Progenitor cell of endocrine pancreas (in vitro differentiated cells): ENCODE measurements at places on chromosomes 3 and 15.

DNA sequence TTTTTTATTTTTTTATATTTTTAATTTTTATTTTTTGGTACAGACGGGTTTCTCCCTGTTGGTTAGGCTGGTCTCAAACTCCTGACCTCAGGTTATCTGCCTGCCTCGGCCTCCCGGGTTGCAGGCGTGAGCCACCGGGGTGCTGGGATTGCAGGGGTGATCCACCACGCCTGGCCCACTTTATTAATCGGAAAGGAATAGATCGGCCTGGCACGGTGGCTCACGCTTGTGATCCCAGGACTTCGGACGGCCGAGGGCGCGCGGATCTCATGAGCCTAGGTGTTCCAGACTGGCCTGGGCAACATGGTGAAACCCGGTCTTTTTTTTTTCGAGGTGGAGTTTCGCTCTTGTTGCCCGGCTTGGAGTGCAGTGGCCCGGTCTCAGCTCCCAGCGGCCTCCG is 26.5 kb upstream of the TUBGCP5 start:
- no peak for DNase-seq

DNA sequence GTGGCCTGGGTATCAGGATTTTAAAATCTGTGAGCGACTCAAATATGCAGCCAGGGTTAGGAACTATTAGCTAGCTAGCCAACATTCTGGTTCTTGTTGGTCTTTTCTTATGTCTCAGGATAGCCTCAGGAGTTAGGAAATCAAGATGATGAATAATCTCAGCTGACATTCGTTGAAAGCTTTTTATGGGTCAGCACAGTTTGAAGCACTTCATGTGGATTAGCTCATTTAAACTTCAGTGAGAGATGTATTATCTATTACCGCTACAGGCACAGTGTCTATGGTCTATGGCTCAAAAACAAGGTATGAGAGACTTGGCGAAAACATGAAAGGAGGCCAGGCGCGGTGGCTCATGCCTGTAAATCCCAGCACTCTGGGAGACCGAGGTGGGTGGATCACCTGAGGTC is 187.5 kb upstream of the THRB start:
- DNase-seq: no peak

DNA sequence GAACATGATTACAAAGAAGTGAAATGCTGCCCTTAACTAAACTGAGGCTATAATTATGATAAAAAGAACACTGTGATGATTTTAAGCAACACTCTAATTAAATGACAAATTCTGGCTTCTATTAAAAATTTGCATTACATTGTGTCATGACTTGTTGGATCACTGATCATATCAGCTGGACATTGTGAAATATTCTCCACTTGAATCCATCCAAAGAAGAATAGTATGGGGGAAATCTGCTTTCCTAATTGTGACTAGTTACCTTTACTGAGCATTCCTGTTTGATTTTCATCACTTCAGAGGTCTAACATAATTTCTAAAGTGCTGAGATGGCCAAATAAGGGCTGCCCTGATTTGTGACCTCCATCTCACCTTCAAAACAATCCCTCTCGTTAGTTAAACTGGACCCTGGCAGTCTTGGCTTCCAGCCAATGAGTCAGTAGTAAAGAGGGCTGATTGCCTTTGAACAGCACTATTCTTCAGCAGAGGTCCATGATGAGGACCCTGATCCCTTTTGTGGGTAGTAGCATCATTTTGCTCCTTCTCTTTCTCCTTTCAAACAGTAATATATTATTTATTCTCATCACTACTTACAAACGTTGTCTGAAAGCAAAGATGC is 53.5 kb upstream of the LEKR1 start:
- DNase-seq: no peak

DNA sequence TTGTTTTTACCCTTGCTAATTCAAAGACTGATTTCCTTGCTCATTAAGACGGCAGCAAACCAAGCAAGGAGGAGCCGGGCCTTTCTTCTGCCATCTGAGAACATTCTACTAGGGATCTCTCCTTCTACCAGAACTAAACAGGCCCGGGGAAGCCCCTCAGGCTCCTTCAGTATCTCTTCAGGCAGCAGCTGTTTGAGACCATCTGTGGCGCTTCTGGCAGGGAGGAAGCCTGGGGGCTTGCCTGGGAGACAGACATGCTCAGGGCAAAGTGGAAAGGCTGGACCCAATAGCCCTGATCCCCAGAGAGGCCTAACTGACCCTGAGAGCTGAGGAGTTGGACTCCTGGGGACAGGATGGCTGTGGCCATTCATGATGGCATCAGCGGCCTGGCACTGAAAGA is 67.9 kb downstream of the FEM1B start:
- no peak for DNase-seq

DNA sequence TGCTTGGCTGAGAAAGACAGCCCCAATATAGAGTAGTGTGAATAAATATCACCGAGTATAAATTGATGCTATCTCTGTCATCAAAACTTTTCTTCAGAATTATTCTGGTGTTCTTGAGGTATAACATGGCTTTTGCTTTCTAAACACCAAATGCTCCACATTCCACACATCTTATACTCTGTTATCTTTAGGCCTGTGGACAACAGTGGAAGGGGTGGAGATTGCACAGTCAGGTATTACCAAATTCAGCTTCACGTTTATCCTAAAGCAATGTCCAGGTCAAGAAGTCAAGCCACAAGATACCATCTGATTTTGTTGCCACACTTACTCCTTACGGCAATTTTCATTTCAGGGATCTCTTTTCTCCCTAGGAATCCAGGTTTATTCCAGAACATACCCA is 394.8 kb downstream of the SI start:
- no peak for DNase-seq

GRCh38 chr3:78911394-78911793 is 856.4 kb downstream of the ROBO1 start:
- no peak for DNase-seq

DNA sequence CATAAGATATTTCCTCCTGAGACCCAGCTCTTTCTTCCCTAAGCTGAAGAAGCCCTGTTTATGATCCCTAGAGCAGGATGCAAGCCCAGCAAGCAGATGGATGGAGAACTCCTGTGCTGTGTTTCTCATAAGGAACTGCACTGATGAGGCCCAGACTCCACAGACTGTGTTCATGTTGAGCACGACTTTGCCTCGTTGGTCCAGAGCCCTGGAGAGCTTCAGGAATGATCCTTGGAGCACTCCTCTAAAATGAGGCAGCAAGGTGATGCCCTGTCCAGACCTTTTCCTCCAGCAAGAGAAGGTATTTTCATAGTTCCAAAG is 83.8 kb downstream of the MYLK start:
- DNase-seq: no peak

DNA sequence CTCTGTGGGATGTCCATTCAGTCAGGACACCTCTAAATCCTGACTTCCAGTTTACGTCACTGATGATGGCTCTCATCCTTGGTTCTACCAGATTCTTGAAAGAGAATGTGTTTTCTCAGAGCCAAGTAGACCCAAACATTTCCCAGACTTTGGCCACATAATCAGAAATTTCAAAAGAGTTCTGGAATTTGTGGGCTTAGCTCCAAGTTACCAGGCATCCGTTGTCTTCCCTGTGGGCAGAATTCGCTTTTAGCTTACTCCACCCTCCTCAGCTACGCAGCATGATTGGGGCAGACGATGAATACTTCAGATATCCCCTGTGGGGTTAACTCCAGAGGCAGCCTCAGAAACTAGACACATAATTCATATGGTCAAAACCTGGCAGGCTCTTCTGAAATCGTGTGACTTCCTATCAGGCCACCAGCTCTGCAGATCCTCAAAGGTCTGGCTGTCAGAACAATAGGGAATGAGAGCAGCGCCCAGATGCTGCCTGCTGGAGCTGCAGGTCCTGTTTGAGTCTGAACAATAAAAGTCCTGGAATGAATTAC is 30.6 kb downstream of the CRTC3 start:
- no peak for DNase-seq

DNA sequence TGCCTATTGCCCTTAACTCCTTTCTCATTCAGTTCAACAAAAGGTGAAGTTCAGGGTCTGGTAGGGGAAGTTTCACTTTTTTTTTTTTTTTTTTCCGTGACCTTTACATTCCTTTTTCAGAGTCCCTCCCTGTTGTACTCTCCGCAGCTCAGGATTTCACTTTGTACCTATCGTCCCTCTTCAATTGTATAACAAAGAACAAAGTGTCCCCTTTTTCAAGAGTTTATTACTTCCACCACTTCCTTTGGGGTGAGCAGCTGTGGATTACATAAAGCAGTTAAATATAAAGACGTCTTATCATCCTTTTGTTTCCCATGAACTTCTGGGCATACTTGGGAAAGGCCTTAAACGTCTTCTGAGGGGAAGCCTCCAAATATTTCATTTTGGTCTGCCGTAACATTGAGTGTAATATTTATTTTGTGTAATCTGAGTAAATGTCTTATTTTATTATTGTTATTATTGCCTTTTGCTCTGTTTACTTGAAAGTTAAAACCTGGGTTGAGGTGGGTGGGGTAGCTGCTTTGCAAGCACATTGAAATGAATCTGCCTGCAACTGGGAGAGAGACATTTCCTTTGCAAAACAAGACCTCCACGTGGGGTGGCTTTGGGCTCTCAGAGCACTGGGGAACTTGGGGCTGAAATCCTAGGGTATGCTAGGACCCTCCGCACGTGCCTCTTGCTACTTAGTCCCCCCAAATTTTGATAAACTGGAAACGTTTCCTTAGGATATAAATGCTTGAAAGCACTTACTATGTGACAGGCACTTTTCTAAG is 169.4 kb downstream of the MCTP2 start:
- DNase-seq: no peak

- DNase-seq: no peak
Observed at GRCh38 chr3:107514453-107514852, 8.3 kb upstream of the BBX start.

- no peak for DNase-seq
Observed at GRCh38 chr3:58521336-58521670, 15.7 kb downstream of the ACOX2 start.

DNA sequence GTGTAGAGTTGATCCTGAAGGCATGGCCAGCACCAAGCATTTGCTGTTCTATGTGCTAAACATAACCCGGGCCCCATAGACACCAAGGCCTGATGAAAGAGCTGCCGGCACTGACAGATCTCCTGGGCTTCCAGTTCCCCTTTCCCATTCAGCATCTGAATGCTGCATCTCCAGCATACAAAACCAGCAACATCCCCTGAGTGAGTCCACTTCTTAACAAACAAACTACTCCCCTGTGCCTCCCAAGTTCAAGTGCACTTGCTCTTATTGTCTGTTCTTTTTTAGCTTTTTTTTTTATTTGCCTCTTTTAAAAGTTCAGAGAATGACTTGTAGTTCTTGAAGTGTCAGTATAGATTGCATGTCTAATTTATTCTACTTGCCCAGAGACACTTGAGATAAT is 156.0 kb downstream of the EDEM1 start:
- DNase-seq: no peak

DNA sequence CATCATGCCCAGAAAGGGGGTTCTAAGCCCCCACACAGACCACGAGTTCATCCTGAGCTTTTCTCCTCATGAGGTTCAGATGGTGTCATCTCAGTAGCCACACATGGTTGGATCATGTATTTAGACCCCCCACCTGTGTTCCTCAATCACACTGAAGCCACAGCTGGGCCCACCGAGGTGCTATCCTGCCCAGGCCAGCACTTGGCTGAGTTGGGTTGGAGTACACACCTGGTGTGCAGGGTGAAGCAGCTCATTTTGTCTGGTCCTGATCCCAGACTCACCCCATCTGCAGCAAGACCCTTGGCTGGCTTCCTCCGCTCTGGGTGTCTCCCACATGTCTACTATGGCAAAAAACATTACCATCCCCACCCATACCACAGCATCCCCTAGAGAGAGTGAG is 41.9 kb downstream of the ACAA1 start:
- DNase-seq: no peak

- no peak for DNase-seq
Observed at GRCh38 chr3:45864760-45865519, 21.4 kb upstream of the CCR9 start.

DNA sequence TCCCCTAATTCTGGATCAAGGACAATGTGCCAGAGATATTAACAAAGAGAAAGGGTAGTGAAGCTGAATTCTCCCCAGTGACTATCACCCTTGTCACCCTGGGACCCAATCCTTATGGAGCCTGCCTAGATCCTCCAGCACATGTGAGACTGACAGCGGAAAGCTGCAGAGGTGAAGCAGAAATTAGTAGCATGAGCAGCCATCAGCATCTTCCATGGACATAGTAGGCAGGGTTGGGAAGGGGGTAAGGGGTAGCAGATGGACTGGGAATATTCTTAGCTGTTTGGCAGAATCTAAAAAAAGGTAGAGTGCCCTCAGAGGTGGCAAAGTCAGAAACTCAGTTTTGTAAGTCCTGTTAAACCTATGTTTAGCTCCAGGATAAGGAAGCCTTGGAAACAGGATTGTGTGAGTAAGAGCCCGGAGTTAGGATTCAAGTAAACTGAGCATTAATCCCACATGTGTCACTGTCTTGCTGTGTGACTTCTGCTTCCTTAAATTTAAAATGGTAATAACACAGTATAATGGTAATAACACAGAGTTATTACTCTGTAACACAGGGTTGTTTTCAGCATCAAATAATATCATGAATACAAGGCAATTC is 14.5 kb downstream of the GOLIM4 start:
- DNase-seq: no peak

DNA sequence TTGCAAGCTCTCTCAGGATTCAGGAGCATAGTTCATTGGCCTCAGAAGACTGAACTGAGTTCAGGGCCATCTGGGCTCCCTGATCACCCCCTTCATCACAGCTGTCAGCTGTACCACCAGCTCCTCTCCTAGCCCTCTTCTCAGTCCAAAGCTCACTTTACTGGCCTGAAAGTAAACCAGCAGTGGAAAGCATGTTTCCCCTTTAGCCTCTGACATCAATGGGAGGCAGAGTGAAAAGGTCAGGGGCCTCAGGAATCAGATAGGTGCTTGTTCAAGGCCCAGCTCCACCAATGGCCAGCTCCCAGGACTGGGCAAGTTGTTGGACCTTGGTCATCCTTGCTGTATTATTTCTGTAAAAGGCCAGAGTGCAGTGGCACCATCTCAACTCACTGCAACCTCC is 223.4 kb downstream of the TLE3 start:
- DNase-seq: no peak

DNA sequence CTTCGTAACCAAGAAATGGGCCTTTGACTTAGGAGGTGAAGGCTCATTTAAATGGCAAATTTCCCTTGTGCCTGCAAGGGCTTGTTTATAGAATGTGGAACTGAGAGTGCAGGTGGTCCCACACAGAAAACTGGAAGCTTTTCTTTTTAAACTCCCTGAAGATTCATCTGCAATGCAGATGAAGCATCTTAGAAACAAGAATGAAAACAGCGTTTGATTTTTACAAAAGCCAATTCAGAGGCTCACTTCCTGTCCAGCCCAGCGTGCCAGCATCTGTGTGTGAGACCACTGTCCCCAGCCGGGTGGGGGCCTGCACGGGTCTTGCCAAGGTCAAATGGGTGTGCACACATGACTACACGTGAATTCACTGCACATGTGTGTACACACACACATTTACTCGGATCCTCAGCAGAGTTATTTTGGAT is 94.7 kb downstream of the LINGO1 start:
- DNase-seq: no peak

- DNase-seq: no peak
Observed at GRCh38 chr3:146975476-146975875, 370.3 kb upstream of the PLSCR5 start.

- DNase-seq: no peak
Observed at GRCh38 chr3:71056327-71056726, 527.2 kb downstream of the FOXP1 start.
